GM13977 (cell line): ENCODE measurements at places on chromosomes 5 and 9.

DNA sequence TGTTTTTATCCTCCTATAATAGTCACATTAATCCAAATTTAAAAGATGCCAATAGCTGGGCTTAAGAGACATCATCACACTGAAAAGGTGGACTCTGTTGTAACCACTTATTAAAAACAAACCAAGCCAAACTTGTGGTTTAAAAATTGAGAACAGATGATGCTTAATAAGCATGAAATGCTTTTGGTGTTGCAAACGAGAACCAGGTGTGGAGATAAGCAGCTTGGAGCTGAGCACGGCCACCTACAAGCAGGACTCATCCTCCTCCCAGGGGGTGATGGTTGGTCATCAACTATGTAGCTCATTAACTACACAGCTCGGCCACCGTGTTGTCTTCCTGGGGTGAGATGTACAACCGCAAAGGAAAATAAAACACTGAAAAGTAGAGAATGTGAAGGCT lies 154.4 kb downstream of the NPR3 start:
- no peak for DNase-seq

DNA sequence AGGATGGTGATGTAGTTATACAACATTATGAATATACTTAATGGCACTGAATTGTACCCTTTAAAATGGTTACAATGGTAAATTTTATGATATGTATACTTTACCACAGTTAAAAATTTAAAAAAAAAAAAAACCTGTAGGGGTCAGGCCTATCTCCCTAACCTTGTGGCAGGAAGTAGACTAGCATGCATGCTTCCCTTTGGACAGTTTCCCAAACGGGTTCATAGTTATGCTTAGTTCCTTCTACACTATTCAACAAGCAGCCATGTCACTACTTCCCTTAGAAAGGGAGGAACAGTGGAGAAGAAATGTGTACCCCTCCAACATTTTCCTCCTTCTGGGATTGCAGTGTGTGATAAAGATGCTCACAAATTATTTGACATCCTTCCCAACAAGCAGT lies 32.5 kb downstream of the IDNK start:
- no peak for DNase-seq

GRCh38 chr5:173884402-173885053 lies 3.6 kb upstream of the CPEB4 start:
- DNase-seq = peak; percentile 26

DNA sequence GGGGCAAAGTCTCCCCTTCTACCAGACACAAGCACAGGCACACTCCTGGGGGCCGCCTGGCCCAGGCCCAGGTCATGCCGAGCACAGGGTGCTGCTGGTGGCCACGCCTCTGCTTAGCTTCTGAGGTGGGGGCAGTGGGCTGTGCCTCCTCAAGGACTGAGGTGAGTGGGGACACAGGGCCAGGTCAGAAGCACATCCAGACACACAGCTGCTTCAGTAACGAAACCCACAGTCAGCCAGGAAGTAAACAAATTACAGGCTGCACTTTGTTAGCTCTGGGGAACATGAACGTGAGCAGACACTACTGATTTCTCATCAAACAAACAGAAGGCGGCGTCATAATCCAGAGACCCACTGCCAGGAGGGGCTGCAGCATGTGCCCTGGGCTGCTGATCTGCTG lies 192.4 kb downstream of the HSPA4 start:
- DNase-seq = peak; percentile 59

DNA sequence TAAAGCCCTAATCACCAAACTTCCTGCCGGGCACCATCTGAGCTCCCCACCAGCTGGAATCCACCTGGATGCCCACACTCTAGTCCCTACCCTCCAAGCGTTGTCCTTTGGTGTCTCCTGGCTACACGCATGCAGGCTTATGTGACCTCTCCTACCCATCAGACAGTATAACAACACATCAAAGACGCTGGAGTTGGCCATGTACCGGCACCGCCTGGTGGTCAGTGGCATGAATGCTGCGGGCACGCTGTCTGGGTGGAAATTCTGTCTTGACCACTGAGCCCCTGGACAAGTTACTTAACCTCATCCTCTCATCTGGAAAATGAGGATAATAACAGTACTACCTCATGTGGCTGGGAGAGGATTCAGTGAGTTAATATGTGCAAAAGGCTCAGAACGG lies 23.4 kb upstream of the CORO2A start:
- no peak for DNase-seq

GRCh38 chr5:81724108-81724507 lies 26.8 kb downstream of the SSBP2 start:
- no peak for DNase-seq

GRCh38 chr5:55603922-55604321 lies 69.2 kb upstream of the PLPP1 start:
- DNase-seq = no peak

DNA sequence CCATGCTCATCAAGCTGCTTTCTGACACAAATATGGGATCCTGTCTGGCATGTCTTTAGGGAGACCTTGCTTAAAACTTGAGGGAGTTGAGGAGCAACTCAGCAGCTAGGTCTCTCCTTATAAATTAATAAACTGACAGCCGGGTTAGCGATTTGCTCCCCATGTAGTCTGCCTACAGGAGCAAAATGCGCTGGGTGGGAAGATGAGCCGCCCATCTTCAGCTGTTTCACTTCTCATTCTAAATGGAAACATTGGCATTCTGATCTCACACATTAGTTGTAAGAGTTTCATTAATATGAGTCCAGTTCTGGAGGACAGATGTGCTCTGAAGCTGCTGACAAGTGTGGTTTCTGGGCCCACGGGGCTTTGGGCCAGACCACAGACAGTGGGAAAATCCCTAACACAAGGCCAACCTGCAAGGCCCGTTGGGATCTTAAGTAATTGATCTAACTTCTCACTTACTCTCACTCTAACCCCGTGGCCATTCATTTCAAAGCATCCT lies 197.0 kb downstream of the MCTP1 start:
- peak; percentile 12 for DNase-seq

GRCh38 chr5:81232464-81233079 lies 550 bp upstream of the CKMT2 start:
- no peak for DNase-seq

DNA sequence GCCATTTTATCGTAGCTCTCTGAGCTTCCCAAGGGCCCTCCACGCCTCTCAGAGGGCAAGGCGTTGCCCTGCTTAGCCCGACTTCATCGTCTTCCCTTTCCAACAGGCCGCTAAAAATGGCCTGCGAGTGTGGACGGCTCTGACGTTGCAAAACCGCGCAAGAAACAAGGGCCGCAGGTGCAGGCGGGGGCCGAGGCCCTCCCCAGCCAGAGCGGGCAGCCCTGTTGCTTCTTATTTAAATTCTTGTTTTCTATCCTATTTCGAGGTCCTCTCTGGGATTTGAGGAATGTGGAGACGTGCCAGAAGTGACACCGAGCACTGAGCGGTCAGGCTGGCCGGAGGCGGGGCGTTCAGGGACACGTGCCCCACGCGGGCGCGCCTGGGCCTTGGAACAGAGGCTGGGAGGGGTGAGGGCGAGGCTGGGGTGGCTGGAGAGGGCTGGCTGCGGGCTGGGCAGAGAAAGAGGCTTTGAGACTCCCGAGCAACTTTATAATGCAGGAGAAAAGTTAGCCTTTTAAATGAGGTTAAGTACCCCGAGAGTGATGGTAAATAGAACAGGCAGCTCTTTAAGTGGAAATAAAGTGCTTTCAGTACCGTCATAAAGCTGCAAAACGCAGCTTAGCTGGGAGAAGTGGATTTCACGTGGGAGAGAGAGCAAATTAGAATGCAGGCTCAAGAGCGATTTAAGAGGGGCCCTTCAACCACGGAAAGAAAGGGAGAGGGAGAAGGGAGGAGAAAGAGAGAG lies 243.6 kb downstream of the AUH start:
- no peak for DNase-seq

- DNase-seq = no peak
These were observed 10.4 kb downstream of the SWI5 start for GRCh38 chr9:128286440-128286839.

DNA sequence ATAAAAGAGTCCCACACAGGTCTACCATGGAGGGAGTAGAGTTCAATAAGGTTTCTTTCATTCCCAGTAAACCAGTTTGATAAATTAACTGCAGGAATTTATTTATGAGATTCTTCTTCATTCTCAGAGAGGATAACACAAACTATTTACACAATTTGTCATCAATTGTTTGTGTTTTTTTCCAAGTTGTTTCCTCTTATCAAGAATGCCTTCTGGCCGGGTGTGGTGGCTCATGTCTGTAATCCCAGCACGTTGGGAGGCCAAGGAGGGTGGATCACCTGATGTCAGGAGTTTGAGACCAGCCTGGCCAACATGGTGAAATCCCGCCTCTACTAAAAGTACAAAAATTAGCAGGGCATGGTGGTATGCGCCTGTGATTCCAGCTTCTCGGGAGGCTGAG lies 216.7 kb downstream of the MLLT3 start:
- DNase-seq = no peak

- no peak for DNase-seq
These were observed 25.0 kb downstream of the FAM163B start for GRCh38 chr9:133584167-133584558.

DNA sequence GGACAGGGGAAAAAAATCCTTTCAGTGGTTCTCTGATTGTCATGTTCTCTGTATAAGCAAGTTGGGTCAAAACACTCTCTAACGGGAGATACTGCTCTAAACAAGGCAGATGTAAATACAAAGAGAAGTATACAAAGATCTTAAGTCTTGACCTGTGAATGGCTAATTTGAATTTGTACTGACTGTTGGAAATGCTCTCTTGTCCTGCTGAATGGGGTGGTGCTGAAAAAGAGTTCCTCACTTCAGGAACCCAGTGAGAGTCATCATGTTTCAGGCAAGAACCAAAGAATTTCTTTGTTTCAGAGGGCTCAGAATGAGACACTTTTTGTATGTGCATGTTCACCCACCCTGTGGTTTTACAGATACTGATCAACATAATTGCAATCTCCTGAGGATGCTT lies 461.0 kb downstream of the NR2F1-AS1 start:
- DNase-seq = no peak
